ENCODE measurements at places on chromosomes 16 and 17.

DNA sequence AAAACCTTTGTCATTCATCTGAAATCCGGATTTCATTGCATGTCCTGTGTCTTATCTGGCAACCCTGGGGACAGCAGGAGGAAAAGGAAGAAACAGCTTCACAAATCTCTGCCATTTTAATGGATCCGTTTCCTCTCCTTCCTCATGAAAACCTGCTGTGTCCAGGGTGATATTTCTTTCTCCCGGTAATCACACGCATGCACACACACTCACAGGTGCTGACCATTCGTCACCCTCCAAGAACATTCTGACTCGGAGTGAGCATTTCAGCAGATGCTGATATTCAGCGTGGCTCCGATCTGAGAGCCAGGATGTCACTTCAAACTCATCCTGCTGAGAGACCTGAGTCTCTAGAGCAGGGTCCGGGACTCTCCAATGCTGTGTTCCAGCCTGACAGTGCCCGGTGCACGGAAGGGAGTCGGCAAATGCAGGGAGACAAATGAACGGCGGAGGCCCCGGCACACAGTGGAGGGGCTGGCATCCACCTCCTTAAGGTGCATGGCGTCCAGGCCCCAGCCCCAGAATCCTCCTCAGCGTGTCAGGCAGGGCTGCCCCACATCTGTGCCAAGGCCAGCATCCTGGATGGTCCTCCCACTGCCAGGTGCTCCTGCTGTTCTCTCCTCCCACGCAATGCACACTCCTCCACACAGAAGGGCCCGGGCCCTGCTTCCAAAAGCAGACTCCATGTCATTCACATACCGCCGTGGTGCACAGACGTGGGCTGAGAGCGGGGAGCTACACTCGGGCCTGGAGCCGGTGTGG is 70.7 kb downstream of the RBFOX3 start:
- no peak for DNase-seq

- no peak for DNase-seq
Observed at GRCh38 chr17:20046629-20047028, 37.5 kb downstream of the SPECC1 start.

- no peak for DNase-seq
Observed at GRCh38 chr17:29764748-29765147, 142.0 kb upstream of the CORO6 start.

- DNase-seq = no peak
Observed at GRCh38 chr17:56087199-56087598, 66.1 kb upstream of the ANKFN1 start.

GRCh38 chr17:2051061-2051932 is 3.6 kb upstream of the HIC1 start:
- no peak for DNase-seq

DNA sequence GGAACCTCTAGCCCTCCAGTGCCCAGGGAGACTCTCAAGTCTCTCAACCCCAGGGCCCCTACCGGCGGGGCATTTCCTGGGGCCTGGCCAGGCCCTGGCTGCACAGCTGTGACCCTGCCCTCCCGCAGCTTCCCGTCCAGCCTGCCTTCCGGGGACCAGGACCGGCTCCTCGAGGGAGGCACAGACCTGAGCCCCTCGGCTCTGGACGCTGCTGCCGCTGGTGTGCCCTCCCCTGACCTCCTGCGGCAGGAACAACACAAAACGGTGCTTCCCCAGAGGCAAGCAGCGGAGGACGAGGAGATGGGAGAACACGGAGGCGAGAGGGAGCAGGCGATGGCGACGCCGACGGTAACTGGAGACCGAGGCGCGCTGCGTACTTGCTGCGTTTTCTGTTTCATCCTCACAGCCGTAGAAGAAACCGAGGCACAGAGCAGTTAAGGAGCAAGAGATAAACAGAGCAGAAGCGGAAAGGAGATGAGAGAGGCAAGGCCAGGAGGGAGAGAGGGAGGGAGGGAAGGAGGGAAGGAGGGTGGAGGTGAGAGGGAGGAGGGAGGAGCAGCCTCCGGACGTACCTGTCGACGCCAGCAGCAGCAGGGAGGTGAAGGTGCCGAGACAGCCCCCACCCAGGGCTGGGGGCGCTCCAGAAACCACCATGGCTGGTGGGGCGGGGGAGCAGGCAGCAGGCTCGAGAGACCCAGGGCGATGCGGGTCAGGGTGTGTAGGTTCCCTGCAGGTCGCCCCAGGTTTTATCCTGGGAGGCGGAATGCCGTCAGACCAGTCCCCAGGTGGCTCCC is at the start of gene PRSS22:
Gene PRSS22, minus strand, starts transcription at position 720 of the 794 bp plus-strand sequence. Its CDS starts 66 bp downstream, at position 654.
- DNase-seq = no peak

GRCh38 chr17:43591779-43592562 is 45.8 kb upstream of the ETV4 start:
- DNase-seq = no peak

GRCh38 chr16:11514283-11514682 is 72.4 kb downstream of the LITAF start:
- DNase-seq = no peak

GRCh38 chr17:17154981-17155380 is 51.2 kb downstream of the PLD6 start:
- DNase-seq = no peak

GRCh38 chr16:65041667-65042066 is 80.2 kb downstream of the CDH11 start:
- no peak for DNase-seq

GRCh38 chr17:7775051-7775450 is 57.5 kb downstream of the DNAH2 start:
- DNase-seq = no peak

DNA sequence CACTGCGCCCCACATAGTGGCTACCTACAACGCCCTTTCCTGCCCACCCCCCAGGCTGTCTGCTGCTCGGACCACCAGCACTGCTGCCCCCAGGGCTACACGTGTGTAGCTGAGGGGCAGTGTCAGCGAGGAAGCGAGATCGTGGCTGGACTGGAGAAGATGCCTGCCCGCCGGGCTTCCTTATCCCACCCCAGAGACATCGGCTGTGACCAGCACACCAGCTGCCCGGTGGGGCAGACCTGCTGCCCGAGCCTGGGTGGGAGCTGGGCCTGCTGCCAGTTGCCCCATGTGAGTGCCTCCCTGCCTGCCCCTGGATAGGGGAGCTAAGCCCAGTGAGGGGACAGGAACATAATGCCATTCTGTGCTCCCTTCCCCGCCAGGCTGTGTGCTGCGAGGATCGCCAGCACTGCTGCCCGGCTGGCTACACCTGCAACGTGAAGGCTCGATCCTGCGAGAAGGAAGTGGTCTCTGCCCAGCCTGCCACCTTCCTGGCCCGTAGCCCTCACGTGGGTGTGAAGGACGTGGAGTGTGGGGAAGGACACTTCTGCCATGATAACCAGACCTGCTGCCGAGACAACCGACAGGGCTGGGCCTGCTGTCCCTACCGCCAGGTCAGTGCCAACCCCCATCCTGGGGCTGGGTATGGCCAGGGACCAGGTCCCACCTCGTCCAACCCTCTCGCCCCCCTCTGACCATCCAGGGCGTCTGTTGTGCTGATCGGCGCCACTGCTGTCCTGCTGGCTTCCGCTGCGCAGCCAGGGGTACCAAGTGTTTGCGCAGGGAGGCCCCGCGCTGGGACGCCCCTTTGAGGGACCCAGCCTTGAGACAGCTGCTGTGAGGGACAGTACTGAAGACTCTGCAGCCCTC is 7.1 kb downstream of the GRN start:
- DNase-seq = no peak

- DNase-seq = no peak
Observed at GRCh38 chr17:48994549-48995303, 2.5 kb upstream of the IGF2BP1 start.

DNA sequence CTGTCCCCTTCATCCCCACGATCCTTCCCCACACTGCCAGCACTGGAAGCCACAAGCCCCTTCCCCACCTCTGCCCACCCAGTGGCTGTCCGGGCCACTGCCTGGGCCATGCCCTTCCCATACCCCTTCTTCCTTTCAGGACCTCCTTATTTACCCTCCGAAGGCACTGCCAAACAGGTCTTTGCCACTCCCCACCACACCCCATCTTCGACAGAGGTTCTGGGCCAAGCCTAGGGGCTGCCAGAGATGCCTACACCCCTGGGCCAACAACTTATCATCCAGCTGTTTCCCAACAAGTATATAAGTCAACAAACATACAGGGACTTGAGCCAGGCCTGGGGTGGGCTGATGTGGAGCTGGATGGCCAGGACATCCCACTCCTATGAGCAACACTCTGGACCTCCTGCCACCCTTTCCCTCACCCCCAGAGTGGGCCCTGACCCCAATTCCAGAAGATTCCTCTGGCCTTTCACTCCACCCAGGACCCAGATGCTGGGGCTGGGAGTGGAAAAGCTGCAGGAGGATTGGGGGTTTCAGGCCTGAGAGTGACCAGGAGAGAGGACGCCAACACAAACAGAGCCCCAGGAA is 1.5 kb upstream of the PPP1R1B start:
- DNase-seq = no peak

GRCh38 chr17:66585472-66585871 is 249.4 kb upstream of the CACNG5 start:
- no peak for DNase-seq

DNA sequence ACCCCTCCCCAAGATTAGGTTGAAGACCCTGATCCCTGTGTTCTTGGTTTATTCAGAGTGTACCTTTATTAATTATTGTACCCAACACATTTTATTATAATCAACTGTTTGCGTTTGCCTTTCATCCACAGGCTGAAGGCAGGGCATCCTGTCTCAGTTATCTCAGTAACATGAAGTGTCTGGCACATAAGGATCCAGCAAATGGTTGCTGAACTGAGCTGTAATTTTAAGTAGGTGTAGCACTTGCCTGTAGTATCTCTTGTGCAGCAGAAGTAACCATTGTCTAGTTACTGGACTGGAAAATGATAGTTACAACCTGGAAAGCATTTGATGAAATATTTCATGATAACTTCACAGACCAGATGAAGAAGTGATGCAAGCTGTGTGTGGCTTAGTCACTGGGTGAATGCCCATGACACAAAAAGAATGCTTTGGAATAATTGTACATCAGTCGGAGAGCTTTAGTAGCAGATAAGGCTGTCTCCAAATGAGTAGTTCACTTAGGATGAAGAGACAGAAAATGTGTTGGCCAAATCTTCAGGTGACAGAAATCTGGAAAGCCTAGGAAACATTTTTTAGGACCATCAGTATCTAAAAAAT is 56.6 kb downstream of the ESRP2 start:
- DNase-seq = no peak

DNA sequence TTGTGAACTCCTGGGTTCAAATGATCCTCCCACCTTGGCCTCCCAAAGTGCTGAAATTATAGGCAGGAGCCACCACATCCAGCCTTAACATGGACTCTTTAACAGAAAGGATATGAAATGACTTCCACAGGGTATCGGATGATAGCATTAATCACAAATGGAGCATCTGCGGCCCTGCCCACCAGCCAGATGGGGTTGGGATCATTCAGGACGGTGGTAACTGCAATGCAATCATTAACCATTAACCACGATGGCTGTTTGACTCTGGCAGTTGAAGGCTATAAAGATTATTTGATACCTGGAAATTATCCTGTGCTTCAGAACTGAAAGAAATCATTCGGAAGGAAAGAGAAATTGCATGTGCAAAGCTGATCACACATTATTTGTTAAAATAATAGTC is 5.3 kb upstream of the CHST5 start:
- DNase-seq = no peak

GRCh38 chr16:66926171-66926947 is 1.0 kb upstream of the RRAD start:
- no peak for DNase-seq

DNA sequence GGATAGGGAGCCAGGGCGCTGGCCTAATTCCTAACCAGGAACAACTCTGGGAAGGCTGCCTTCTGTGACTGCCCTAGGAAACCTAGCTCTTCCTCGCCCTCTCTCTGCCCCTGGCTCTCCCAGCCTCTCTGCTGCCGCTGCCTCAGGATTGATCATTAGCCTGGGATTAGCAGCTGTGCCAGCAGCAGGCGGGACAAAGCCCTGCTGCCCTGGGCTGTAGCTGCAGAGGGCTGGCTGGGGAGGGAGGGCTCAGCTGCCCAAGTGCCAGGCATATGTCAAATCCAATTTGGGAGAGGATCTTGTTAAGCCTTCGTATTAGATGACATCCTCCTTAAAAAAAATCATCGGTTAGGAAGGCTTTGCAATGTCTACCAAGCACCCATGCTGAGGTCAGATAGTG is 144.8 kb upstream of the CCL2 start:
- no peak for DNase-seq

DNA sequence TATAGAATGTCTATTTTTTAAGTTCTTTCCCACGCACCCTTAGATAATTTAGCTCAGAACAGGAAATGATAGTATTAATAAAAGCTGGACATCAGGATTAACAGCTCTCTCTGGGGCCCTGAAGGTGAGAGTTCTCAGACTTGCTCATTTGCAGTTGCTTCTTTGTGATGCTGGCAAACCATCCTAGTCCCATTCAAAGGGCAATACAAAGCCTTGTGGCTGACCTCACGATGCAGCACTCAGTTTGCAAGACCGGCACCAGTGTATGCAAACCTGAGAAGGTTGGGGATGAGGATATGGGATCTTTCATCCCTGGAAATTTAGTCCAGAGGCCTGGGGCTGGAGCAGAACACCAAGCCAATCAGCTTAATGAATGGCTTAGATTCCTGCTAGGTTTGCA is 29.3 kb downstream of the STH start:
- no peak for DNase-seq

GRCh38 chr17:383771-384621 is 31.4 kb upstream of the RPH3AL start:
- DNase-seq = no peak

GRCh38 chr17:39352511-39352910 is 48.9 kb downstream of the FBXL20 start:
- no peak for DNase-seq

DNA sequence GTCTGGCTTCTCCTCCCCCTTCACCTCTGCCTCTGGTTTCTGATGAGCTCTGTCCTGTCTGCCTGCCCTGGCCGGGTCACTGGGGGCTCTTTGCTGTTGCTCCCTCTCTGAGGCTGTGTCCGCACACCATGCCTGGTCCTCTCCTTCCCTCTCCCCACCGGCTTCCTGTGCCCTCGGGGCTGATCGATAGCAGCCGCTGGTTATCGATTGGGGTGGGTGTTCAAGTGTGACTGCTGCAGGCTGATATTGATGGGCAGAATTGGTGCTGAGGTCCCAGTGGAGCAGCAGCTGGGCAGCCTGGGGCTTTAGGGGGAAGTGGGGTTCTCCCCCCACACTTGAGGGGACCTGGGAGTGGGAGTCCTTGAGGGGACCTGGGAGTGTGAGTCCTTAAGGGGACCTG is 16.4 kb downstream of the MRM1 start:
- no peak for DNase-seq

DNA sequence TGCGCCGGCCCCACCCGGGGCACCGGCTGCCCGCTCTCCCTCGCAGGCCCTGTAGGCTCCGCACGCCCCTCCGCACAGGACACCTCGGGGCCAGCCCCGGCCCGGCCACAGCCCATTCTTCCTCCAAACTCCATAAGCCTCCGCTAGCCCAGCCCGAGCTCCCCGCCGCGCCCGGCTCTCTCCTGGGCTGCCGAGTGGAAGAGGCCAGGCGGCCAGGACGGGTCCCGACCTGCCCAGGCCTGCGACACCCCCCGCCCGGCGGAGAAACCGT is 397 bp downstream of the NCOR1 start:
- no peak for DNase-seq

DNA sequence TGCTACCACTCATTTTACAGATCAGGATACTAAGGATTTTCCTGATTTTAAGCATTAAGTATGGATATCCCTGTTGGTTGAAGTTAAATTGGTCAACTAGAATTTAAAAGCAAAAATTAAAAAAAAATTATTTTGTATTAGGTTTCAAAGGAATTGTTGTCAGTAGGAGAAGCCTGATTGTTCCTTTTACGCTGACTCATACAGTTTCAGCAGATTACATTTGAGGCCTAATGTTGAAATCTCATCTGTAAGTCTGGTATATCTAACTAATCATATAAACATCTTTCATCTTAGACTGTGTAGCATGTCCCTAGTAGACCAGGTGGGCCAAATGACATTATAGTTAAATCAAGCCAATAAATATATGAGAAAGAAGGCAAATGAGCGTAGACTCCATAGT is 83.5 kb downstream of the FTO start:
- no peak for DNase-seq

All from iPS DF 6.9 (cell line).